ENCODE measurements at places on chromosomes 7 and 10.

GRCh38 chr10:6416892-6417512 is 163.1 kb downstream of the PRKCQ start:
- DNase-seq = peak; percentile 31

- no peak for DNase-seq
These were observed 101.4 kb downstream of the ITGB8 start for GRCh38 chr7:20432071-20432470.

GRCh38 chr7:50662996-50663395 is 97.8 kb upstream of the DDC start:
- DNase-seq = no peak

DNA sequence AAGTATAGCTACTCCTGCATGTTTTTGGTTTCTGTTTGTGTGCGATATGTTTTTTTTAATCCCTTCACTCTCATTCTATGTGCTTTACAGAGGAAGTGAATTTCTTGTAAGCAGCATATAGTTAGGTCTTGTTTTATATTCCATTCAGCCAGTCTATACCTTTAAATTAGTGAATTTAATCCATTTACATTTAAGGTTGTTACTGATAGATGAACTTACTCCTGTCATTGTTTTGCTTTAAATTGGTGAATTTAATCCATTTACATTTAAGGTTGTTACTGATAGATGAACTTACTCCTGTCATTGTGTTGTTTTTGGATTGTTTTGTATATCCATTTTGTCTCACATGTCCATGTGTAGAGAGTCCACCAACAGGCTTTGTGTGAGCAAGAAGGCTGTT is 11.1 kb downstream of the GIMAP8 start:
- no peak for DNase-seq

DNA sequence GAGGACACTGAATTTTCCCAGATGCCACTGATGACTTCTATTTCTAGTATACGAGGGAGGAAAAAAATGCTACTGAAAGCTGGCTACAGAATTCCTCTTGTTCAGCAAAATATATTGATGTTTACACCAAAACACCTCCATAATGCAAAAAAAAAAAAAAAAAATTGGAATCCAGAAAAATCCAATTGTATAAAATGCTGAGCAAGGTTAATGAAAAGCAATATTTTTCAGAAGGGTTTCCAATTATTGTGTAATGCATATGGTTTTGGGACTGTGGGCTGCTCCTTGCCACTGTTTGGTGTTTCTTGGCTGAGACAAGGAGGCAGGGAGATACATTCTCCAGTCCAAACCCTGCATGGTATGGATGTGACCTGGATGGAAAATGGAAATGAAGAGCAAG is 83.8 kb downstream of the LSM5 start:
- DNase-seq = no peak

DNA sequence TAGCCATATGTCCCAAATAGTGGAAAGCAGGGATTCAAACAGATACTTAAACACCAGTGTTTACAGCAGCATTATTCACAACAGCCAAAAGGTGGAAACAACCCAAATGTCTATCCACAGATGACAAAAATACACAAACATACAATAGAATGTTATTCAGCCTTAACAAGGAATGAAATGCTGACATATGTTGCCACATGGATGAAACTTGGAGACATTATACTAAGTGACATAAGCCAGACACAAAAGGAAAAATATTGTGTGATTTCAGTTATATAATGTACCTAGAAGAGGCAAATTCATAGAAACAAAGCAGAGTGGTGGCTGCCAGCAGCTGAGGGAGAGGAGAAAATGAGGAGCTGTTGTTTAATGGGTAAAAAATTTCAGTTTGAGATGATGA is 533.9 kb upstream of the FZD8 start:
- no peak for DNase-seq

- DNase-seq = no peak
These were observed 72.0 kb upstream of the KCTD7 start for GRCh38 chr7:66556549-66557213.
